ENCODE measurements at places on chromosomes 7 and 10.

- DNase-seq, result no peak
Measured at GRCh38 chr7:65907501-65908198, 34.8 kb downstream of the VKORC1L1 start.

DNA sequence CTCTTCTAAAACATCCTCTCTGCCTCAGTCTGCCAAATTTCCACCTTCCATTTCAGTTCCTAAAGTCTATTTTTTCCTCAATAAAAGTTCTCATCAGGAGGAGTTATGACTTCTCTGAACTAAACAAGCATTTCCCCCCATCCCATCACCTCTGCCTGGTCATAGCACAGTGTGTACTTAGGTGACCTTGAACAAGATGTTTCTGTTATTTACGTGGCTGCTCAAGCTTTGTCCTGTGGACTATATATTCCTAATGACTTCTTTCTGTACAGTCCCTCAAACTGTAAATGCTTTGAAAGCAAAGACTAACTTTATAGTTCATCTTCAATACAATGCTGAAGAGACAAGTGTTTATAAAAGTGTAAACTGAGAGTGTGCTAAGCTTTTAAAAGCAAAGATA is 166.9 kb downstream of the CPEB3 start:
- DNase-seq, result no peak

- no peak for DNase-seq
Measured at GRCh38 chr7:118140468-118140867, 43.5 kb upstream of the LSM8 start.

DNA sequence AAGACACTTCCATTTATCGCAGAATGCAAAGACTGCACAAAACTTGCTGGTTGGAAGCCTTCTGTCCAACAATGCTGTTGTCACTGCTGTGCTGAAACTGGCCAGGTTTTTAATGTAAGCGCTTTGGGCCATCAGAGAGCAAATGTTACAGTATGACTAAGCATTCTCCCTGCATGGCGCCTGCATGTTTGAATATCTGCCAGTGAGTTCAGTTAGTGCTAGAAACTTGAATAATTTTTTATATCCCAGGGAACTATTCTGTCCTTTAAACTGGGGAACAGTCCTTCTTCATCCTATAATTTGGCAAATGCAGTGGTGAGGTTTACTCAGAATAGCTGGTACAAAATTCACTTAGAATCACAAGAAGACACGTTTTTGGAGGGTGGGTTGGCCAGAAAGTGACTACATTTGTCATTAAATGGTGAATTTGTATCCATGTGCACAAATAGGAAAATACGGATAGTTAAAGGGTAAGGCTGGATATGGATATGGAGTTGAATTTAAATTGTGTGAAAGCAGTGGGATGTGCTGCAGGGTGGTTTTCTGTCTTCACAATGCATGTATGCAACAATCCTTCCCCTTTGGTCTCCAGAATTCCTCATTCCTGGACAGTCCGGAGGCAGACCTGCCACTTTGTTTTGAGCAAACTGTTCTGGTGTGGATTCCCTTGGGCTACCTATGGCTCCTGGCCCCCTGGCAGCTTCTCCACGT is 1.7 kb downstream of the ABCC2 start:
- peak; percentile 50 for DNase-seq

DNA sequence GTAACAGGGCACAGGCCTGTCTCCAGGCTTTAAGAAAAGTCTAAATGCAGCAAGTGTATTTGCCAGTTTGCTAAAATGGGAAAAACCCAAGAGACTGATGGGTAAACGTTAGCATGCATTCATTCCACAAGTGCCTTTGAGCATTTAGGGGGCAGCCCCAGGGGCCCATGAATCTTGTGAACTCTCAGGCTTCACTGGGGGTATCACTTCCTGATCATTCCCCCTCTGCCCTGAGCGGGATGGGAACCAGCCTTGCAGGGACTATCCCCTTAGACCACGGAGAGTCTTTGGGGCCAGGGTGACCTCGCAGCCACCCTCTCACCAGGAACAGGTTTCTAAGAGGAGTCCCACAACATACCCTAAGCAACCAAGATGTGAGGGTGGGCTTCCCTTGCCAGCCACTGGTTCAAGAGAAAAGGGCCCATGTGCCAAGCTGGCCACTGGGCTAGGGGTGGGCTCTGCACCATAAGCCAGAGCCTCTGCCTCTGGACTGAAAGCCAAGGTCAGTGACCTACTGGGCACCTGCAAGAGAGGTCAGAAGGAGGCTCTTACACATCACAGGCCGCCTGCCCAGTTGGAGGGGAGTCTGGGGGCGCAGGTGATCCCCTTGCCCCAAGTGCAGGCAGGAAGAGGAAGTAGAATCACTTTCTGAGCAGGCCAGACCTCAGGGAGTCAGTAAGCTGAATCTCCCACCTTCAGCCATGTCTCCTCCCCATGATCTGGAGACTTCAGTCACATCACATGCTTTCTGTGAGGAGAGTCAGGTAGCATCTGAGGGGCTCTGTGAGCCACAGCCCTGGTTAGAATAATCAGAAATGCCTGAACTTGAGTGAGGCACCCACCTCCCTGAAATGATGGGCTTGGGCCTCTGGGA is 75.0 kb downstream of the C10orf105 start:
- DNase-seq, result no peak

GRCh38 chr10:28190196-28190595 is 112.7 kb downstream of the MPP7 start:
- DNase-seq, result no peak

GRCh38 chr7:133675510-133676218 is 422.8 kb downstream of the EXOC4 start:
- DNase-seq, result no peak

DNA sequence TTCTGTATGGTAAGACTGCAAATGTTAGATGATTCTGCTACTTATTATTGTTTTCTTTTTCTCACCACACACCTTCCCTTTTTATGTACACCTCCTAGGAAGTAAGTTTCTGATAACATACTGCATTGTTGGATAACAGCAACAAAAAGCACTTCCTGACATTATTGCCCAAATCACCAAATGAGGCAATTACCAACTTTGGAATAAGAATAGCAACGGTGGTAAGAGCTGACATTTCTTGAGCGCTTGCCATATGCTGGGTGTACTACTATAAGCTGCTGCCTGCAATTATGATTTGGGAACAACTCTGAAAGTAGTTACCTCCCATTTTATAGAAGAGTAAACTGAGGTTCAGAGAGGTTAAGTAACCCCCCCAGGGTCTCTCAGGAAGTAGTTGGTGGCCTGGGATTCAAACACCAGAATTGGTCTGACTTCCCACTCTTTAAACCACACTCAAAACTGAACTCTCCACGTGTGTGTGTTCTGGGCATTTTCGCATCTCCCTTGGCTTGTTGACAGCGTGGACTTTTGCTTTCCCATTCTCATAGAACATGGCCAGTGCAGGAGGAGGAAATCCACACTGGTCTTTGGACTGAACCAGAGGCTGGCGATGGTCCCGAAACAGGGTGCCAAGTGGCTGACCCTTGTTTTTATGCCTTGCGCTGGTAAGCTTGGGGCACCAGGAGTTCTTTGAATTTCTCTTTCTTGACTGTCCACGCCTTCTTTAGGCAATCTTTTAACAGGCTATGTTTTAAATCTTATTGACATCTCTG is 71.4 kb downstream of the TCF7L2 start:
- peak; percentile 55 for DNase-seq
